CD4-positive, alpha-beta memory T cell (primary cell): ENCODE measurements at places on chromosomes 5 and 9. TPM values are rescaled to one million over a fixed set of nuclear protein-coding genes. Genes with fewer than 3 reads are reported as not detected.

CDC25C gene
- not detected for polyA plus RNA-seq

CBY3 gene
- 0.36 TPM for polyA plus RNA-seq

CDH12 gene
- polyA plus RNA-seq: not detected

EIF4EBP3 gene
- polyA plus RNA-seq: 44.3 TPM

FOXD4 gene
- polyA plus RNA-seq: not detected

NRARP gene
- polyA plus RNA-seq: not detected

RNF183 gene
- not detected for polyA plus RNA-seq

PDGFRB gene
- not detected for polyA plus RNA-seq

ASPN gene
- polyA plus RNA-seq: not detected

SPAG8 gene
- 1.7 TPM for polyA plus RNA-seq

GZMA gene
- 199 TPM for polyA plus RNA-seq

TUSC1 gene
- polyA plus RNA-seq: 0.32 TPM

IGIP gene
- 0.78 TPM for polyA plus RNA-seq

FOXI1 gene
- polyA plus RNA-seq: not detected

NEUROG1 gene
- not detected for polyA plus RNA-seq

GPX3 gene
- polyA plus RNA-seq: not detected

GRM6 gene
- polyA plus RNA-seq: not detected

CCL28 gene
- polyA plus RNA-seq: 5.7 TPM

SAXO1 gene
- polyA plus RNA-seq: 0.09 TPM

BTNL8 gene
- polyA plus RNA-seq: not detected

WHRN gene
- 0.24 TPM for polyA plus RNA-seq

SEMA4D gene
- 49.5 TPM for polyA plus RNA-seq

ABLIM3 gene
- not detected for polyA plus RNA-seq

LEAP2 gene
- polyA plus RNA-seq: 1.1 TPM

CMBL gene
- polyA plus RNA-seq: not detected

LCN2 gene
- not detected for polyA plus RNA-seq

OR1B1 gene
- polyA plus RNA-seq: not detected

SIMC1 gene
- polyA plus RNA-seq: 17.8 TPM

PCDHGB1 gene
- not detected for polyA plus RNA-seq

CRHBP gene
- not detected for polyA plus RNA-seq

GNAQ gene
- 18.4 TPM for polyA plus RNA-seq

ENTREP1 gene
- polyA plus RNA-seq: 0.24 TPM

SLC6A3 gene
- polyA plus RNA-seq: not detected

PCDHGA1 gene
- polyA plus RNA-seq: not detected

ZBTB6 gene
- polyA plus RNA-seq: 2.9 TPM

SLCO4C1 gene
- polyA plus RNA-seq: 0.09 TPM

AIF1L gene
- not detected for polyA plus RNA-seq

PCDHA9 gene
- polyA plus RNA-seq: not detected

ZNF79 gene
- polyA plus RNA-seq: 5.8 TPM

SPINK6 gene
- polyA plus RNA-seq: not detected

NMUR2 gene
- not detected for polyA plus RNA-seq

SLC6A18 gene
- polyA plus RNA-seq: not detected

VAV2 gene
- 0.94 TPM for polyA plus RNA-seq

KCNV2 gene
- not detected for polyA plus RNA-seq

BAAT gene
- polyA plus RNA-seq: not detected
